ENCODE measurements at places on chromosomes 7 and 10.

DNA sequence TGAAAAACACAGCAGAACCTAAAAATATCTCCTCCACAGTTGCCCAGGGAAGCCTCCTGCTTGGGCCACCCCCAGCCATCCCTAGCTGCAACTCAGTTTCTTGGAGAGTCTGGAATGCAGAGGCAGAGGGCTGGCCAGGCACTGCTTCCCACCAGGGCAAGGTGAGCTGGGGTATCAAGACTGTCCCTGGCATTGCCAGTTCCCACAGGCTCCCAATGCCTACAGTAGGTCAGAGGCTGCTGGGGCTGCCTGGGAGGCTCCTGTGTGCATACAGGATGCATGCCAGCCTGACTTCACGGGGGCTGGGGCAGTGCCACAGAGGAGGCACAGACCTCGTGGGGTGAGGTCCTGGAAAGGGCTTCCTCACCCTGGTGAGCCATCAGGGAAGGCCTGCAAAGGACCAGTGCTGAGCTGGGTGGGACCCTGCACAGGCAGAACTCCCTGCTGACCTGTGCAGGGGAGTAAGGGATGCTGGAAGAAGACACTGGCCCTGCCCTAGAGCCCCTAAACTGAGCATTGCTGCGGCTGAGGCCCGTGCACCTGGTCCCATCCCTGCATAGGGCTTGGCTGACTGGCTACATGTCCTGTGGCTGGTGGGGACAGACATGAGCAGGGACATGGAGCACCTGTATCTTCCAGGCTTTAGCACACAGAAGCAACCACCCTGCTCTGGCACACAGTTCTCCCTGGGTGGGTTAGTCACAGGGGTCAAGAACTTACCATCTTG is 121.9 kb upstream of the RET start:
- DNase-seq: no peak

DNA sequence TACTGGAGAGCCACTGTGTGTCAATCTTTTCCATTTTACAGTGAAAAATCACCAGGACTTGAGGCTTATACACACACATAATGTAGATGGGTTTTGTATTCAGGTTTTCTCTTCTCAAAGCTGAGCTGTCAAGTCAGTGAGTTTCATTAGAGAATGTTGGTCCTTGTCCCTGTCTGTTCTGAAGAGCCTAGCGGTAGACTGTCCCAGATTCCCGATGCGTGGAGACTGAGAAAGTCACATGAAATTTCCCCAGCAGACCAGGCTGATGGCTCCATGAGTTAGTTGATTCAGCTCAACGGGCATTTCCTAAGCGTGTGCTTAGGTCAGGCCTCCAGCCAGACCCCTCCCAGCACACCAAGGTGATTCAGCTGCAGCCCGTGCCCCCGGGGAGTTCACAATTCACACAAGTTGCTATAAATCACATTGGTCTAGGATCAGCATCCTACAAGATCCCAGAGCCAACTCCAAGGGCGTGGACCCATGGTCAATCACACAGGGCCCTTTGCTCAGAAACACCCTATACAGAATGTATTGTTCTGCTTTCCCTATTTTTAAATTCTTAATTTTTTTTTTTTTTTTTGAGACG is 17.2 kb downstream of the CHST15 start:
- DNase-seq: no peak

- DNase-seq: no peak
These were observed 135.6 kb downstream of the CELF2 start for GRCh38 chr10:11153245-11153644.

GRCh38 chr10:9211228-9211627 is 1156.7 kb downstream of the GATA3 start:
- no peak for DNase-seq

- DNase-seq: no peak
These were observed 72.9 kb upstream of the TNS3 start for GRCh38 chr7:47654672-47655298.

DNA sequence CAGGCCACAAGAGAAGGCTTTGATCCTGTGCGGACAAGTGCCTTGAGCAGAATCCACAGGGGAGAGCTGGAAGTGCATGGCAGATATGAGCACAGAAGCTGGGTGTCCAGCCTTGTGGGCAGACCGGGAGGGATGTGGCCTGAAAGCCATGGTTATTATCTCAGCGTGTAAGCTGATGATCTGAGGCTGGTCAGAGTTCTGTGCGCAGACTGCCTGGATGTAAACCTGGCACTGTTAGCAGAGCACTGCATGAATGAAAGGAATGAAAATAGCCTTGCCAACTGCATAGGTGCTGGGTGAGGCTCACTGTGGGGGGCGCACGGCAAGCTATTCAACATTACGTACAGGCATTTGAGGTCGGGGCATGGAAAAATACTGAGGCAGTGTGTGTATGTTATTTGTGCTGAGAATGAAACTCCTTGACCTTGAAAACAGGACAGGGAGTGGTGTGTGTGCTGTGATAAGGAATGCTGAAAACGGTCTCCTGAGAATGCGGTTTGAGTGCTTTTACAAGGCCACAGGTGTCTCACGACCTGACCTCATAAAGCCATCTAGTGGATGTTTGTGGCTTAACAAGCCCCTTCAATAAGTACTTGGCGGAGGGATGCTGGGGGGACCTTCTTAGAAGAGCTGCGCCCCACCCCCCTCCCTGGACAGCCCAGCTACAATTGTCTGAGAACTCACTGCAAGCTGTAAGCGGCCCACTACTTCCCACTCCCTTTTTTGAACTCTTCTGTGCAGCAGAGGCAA is 18.7 kb downstream of the AKR1C1 start:
- no peak for DNase-seq

DNA sequence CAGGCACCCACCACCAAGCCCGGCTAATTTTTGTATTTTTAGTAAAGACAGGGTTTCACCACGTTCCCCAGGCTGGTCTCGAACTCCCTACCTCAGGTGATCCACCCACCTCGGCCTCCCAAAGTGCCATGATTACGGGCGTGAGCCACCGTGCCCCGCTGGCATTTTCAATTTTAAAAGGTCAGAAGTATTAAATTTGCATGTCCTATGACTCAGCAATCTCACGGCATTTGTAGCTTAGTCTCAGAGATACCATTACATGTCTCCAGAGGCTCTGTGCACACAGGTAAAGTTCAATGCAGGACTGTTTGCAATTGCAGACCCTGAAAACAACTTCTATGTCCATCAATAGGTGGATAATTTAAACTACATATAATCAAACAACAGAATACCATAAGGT is 99.2 kb downstream of the DLG5 start:
- DNase-seq: no peak

GRCh38 chr7:125423458-125424155 is 494.0 kb upstream of the POT1 start:
- DNase-seq: no peak

DNA sequence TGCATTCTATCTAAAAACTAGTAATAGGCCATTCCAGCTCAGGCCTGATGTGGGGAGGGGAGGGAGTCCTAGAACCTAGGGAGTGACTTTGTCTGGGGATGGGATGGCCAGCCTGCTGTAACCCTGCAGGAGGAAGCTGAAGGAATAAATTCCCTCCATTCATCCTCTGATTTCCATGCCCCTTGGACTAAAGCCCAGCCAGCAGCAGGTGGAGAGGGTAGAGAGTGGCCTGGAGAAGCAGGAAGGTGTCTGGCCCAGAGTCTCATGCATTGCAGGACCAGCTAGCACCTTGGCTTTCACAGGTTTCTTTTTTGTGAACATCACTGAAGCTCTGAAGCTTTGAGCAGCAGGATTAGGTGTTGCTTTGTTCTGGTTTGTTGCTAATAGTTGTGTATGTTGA is 32.8 kb upstream of the CDH23 start:
- DNase-seq: peak; percentile 23

DNA sequence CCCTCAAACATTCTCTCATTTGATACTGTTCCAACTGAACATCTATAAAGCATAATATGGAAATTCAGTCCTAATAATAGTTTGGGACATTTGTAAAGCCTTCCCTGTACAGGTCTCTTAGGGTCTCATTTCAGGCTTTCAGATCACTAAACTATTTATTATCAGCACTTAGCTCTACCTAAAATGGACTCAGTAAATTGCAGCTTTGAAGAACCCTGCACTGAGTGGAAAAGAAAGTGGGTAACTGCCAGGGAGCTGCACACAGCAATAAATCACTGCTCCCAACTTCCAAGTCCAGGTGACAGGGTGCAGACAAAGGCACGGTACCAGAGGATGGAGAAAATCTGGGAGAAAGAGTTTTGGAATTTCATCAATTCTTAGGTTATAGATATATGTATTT is 164.9 kb upstream of the AOAH start:
- no peak for DNase-seq

DNA sequence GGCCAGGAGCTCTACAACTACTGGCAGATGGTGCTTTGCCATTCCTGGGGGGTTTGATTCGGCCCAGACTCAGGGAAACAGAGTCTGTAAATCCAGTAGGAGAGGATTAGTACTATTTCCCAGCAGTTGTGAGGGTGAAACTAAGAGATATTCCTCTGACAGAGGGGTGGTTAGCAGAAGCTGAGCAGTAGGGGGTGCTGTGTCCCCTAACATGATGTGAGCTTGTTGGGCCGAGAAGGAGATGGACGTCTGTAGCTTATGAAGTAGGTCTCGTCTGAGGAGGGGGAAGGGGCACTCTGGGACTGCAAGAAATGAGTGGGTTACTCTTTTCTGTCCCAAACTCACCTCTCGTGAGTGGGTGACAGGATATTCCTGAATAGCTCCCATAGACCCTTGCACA is 179.2 kb upstream of the MBL2 start:
- DNase-seq: no peak

GRCh38 chr7:130112093-130112492 is 41.8 kb downstream of the KLHDC10 start:
- no peak for DNase-seq

DNA sequence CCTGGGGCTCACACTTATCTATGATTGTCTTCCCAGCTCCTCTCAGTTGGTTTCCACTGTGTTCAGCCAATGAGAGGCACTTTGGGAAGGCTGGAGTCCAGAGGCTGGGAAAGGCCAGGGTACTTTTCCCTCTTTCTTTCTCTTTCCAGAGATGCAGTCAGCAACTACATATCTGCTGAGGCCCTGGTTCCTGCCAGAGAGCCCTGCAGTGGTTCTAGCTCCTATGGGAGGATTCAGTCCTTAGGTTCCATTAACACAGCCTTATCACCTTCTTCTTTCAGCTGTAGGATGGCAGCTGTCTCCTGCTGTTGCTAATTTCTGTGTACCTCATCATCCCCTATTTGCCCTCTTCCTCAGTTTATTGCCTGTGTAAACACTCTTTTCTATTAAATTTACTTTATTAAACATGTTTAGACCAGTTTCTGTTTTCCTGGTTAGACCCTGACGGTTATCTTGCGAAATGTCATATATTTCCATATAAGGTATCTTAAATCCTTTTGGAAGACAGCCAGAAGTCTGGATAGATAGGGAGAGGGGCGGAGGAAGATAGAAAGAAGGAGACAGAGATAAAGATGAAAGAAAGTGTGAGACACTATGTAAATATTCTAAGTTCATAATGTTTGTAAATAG is 100.3 kb downstream of the HGF start:
- DNase-seq: no peak

DNA sequence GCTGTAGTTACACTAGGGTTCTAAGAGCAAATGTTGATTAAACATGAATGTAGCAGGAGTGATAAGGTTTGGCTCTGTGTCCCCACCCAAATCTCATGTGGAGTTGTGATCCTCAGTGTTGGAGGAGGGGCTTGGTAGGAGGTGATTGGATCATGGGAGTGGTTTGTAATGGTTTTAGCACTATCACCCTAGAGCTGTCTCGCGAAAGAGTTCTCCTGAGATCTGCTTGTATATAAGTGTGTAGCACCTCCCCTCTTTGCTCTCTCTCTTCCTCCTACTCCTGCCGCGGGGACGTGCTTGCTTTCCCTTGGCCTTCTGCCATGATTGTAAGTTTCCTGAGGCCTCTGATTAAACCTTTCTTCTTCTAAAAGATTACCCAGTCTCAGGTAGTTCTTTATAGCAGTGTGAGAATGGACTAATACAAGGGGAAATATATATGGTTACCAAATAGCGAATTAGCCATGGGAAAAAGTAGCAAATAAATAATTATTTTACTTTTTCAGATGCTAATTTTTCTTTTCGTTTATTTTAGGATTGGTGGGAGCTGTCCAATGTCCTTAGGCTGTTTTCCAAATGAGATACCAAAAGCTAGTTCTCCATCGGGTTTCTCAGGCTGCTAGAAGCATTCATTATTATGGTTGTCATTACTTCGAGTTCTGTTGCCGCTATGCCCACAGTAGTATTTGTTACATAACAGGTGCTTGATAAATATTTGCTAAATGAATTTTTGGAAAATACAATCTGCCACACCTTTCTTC is 58.7 kb downstream of the PTEN start:
- DNase-seq: no peak

Data from NCI-H1092 treated with DMSO at 0.1 percent for 48 hours (cell line).